Omental fat pad (tissue), 4 donors: ENCODE measurements at places on chromosomes 2 and 18. TPM values are rescaled to one million over a fixed set of nuclear protein-coding genes. Genes with fewer than 3 reads are reported as not detected.

PPP3R1 gene
- 37.0 TPM for total RNA-seq

- DNase-seq: no peak
Observed at GRCh38 chr18:79684283-79684631, 4.7 kb downstream of the CTDP1 start.

DNA sequence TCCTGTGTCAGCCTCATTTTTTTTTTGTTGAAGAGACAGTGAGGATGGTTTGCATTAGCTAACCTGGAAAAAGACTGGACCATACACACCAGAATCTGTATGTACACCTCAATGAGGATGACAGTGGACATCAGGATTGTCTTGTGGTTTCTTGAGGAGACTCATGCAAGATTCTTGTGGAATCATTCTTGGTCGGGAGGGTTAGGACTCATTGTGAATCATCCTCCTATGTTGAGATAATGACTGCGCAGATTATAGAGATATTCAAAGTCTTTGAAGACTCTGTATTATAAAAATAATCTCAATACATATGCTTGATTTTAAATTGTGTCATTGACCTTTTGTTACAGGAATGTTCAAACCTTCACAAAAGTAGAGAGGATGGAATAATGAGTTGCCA is 49.1 kb upstream of the DOCK10 start:
- DNase-seq: no peak

ST6GAL2 gene
- 0.36 TPM for total RNA-seq

GRCh38 chr2:188314314-188315054 is 22.8 kb downstream of the GULP1 start:
- DNase-seq: no peak

LYG2 gene
- not detected for total RNA-seq

SCN3A gene
- 0.72 TPM for total RNA-seq

DNA sequence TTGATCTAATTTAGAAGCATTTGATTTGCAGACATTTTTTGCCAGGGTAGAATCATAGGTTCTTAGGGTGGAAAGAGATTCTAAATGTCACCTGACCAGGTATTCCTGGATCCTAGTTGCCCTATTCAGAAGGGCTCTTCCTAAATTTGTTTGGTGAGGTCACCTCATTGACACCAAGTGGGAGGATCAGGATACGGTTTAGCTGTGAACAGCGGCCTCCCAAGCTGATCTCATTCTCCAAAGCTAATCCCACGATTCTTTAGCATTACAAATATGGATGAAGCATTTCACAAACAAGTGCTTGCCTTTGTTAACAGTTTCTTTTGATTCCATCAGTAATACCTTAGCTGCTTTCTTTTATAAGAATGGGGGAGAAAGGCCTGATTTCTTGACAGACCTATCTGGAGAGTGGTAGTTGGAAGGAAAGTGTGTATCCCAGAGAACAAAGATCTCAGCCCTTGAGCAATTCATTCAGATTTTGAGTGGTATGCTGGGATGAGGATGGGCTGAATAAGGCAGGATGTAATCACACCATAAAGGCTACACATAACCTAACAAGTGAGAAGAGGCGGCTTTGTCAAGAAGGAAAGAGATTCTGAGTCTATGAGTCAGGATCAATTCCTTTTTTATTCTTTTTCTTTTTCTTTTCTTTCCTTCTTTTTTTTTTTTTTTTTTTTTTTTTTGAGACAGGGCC is 16.6 kb downstream of the KCTD1 start:
- no peak for DNase-seq

DNA sequence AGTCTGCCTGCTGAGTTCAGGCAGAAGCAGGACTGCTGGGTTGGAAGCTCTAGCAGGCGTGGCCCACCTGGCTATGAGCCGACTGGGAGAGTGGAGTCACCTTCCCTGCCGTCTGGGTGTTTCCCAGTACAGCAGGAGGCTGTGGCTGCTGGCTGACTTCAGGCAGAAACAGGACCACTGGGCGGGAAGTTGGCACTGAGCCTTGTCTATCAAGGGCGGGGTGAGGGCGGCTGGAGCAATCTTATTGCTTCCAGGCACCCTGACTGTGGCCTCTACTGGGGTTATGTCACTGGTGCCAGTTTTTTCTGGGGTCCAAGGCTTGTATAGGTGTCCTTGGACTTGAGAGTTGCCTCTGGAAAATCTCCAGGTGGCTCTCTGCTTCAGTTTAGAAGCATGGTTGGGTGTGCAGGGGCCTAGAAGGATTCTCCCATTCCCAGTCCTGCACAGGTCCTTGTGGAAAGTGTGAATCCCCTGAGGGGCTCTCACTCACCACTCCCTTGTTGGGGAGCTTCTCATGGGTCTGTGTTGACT is 30.5 kb downstream of the LTBP1 start:
- DNase-seq: no peak

DNA sequence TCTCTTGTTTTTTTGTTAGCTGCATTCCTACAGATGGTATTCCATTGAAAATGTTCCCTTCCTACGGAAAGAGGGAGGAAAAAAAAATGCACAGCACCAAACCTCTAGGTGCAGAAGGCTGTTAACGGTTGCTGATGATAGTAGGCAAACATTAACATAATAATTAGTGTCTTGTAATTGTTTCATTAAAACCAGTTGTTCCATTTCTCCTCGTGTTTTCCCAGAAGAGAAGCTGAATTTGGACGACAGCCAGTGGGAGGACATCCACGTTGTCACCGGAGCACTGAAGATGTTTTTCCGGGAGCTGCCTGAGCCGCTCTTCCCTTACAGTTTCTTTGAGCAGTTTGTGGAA is 494.7 kb downstream of the ARHGAP15 start:
- DNase-seq: no peak

DNA sequence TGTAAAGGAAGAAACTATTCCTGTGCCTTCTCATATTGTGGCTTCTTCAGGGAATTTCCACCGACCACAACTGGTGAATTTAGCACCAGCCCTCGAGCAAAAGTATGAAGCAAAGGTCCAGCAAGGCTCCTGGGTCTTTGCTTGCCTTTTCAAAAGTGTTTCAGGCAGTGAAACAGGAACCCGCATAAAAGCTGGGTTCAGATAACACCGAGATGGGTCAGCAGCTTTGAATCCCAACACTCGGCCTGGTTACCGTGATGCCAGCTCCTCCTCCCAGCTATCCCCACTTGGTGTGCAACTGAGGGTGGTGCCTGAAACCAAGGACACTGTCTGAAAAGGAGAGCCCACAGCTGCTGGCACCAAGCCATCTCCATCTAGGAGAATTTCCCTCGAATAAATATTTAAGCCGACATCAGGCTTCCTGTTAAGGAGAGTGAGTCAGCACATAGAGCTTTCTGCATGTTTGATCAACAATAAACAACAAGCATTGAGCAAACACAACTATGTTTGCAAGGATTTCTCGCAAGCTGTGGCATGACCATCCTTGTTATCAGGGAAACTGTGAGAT is 69.5 kb downstream of the ANTXR1 start:
- DNase-seq: no peak

DNA sequence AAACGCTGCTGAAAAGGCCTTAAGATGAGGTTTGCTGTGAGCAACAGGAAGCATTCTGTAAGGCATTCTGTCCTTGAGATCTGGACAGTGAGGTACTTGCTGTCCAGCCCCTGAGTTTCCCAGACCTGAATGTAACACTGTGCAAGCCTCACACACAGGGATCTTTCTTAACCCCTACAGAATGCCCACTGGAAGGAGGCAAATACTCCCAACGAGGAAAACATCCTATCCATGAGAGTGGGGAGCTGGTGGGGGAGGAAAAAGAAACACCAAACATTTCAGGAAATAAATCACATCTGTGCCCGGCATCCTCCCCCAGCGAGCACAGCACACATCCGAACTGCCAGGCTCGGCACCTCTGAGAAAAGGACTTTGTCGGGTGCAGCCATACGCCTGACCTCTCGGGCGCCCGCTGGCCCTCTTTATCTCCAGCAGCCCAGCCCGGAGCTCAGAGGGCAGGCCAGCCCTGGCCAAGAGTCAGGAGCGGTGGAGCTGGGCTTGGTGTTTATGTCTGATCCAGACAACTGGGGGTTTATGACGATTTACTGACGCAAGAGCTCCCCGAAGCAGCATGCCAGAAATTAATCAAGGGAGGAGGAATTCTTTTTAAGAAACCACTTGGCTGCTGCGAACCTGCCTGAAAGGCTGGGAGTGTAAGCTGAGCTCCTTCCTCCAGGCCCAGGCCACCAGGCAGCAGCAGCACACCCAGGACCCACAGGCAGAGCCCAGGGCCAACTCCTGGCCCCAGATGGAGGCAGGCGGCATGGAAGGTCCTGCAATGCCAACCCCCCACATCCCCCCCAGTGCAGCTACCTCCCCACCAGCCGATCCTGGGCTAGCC is 72.2 kb downstream of the HDAC4 start:
- peak; percentile 47 for DNase-seq

NPHP1 gene
- 7.4 TPM for total RNA-seq

DNA sequence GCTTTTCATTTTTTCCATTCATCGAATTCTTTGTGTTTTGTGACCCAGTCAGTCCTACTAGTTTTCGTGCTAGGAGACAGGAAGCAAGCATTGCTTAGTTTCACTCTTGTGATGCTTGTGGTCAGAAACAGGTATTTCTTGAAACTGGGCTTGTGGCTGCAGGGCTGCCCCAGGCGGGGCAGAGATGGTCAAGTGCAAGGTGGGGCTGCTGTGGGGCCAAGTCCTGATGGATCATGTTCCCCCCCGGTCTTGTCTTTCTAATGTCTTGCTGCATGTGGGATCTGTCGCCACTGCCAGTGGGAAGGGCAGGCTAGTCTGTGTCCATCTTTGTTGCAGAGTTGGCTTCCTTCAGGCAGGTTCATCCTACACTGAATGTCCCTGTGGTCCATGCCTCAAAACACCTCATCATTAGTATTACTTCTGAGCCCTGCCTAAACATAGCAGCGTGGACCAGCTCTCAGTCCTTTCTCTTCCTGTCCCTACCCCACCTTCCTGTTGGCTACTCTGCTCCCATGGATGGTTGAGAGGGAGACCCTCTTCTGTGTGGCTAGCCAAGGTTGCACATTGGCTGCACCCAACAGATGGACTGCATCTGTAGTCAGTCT is 38.7 kb downstream of the INPP4A start:
- DNase-seq: no peak

TMEM182 gene
- total RNA-seq: 1.4 TPM

EN1 gene
- total RNA-seq: 0.50 TPM

DNA sequence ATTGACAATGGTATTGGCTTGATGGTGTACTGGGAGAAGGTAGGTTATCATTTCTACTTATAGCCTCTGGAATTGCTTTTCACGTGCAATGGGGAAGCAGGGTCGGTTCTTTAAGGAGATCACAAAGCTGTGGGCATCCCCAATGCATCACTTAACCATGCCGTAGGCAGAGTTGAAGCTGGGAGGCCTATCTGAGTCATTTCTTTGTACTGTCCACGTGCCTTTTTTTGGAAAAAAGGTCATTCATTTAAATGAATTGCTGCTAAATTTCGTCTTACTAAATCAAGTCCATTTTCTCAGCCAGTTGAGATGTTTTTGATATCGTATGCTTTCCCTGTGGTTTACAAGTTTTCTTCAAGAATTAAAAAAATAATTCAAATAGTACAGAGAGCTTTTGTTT is 17.2 kb upstream of the GYPC start:
- DNase-seq: no peak

PRKAG3 gene
- total RNA-seq: not detected

DNA sequence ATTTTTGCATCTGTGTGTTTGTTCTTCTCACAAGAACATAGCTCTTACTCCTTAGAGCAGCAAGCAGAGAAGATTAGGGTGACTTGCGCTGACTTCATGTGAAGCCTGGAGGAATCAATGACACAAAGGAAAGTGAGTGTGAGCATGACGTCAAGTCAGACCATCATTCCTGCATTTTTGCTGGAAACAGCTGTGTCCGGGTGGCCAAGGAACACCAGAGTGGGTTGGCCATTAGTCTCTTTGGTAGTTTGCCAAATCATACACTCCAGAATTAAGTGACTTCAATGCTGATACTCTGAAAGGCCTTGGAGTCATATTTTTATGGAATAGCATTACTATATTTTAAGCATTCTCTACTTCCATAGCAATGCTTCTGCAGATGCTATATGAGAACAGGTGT is 597.2 kb downstream of the DCDC2C start:
- no peak for DNase-seq

GRCh38 chr18:44130376-44130942 is 550.2 kb upstream of the SETBP1 start:
- no peak for DNase-seq

CKAP2L gene
- 0.13 TPM for total RNA-seq

DNA sequence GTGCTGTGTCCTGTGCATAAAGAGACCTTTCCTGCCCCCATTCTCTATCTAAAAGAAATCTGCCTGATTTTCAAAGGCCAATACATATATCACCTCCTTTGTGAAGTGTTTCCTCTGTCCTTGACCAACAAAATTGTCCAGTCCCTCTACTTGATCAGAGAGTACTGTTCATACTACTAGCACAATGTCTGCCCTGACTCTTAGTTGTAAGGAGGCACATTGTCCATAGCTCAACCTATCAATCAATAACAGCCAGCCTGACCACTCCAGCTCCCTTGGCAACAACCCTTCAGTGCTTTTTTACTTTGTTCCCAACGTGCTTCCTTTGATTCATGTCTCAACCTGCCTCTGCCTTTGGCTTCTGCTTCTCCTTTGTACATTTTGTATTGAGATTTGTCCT is 398.9 kb downstream of the TRIB2 start:
- no peak for DNase-seq

DNA sequence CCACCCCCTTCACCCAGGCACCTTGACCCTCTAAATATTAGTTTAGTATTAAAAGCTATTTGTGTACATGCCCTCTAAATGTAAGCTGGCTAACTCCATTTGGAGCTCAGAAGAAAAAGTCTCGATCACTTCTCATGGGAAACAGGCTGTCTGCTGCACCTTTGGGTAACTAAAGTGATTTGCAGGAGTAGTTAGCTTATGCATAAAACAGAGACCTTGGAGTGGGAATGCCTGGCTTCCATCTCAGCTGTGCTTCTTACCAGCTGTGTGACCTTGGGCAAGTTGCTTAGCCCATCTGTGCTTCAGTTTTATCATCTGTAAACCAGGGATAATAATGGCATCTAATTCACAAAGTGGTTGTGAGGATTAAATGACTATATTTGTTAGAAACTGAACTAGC is 29.9 kb downstream of the IGFBP2 start:
- no peak for DNase-seq

STRADB gene
- total RNA-seq: 25.2 TPM

- no peak for DNase-seq
Observed at GRCh38 chr2:45285771-45286390, 276.6 kb upstream of the SIX2 start.

- DNase-seq: no peak
Observed at GRCh38 chr2:160194946-160195345, 5.1 kb downstream of the ITGB6 start.

DNA sequence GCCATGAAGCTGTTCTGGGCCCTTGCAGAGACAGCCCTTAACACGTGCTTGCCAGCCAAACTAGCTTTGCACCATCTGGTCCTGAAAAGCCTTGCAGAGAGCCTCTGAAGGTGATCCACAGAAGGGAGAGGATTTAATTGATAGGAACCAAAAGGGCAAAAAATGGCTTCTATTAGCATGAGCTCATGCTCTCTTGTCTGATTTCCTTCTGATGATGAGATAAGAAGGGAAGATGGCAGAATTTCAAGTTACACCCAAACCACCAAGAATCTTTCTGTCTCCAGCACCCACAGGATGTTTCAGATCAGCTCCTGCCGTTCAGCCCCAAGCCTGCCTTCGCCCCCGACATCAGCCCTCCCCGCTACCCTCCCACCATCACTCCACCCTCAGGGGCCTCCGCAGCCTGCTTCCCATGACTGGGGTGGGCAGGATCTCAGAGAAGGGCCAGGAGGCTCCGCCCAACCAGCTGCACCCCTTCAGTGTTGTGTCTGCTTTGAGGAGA is 23.4 kb upstream of the GLI2 start:
- DNase-seq: no peak
